Lower leg skin (tissue), 4 donors: ENCODE measurements at places on chromosomes 3 and 15.

DNA sequence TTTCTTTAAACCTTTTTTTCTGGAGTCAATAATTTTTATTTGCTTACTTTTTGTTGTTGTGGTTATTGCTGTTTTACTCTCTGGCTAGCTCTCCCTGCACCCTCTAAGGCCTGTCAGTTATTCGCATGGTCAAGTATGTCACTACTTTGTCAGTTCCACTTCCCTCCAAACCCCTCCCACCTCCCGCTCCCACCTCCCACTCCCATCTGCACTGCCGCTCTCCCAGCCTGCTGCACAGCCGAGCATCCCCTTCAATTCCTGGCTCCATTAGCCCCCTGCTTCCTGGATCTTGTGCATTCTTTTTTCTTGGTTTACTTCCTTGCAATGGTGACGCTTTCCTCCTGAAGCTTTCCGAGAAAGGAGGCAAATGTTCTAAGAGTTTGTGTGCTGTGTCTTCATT is 218.0 kb downstream of the XXYLT1 start:
- no peak for DNase-seq

DNA sequence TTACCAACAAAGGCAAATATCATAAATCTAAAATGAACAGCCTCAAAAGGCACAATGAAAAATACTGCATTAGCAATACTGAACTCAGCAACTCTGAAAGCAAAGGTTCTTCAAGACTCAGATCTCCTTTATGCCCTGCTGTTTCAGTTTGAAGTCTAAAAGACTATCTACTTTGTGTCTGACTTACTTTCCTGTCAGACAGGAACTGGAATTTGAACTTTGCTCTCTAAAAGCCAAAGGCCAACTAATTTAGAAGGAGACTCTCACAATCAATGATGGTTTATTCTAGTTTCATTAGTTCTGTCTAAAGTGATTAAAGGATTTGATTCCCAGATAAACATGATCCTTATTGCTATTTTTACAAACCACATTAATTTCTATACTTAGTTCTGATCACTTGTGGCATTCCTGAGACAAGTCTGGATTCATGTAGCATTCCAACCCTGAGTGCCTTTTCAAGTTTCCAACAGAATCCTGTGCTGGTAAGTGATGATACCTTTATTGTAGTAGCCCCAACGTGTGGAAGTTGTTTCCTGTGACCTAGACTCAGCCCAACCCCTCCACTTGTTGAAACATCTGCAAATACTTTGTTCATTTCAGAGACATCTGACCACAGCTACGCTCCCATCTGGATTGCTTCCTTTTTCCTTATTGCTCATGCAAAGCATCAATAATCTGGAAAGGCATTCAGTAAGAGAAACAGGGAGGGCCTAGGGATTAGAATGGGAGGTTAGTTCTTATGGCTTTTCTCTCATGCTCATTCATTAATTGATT is 14.9 kb upstream of the LEKR1 start:
- no peak for DNase-seq

- no peak for DNase-seq
These were observed 319.8 kb upstream of the UMPS start for GRCh38 chr3:124410471-124410870.

- no peak for DNase-seq
These were observed 23.7 kb upstream of the RPN1 start for GRCh38 chr3:128674161-128674784.

- no peak for DNase-seq
These were observed 223.3 kb upstream of the ADAMTS9 start for GRCh38 chr3:64911138-64911537.

GRCh38 chr3:127107002-127107401 is 85.9 kb upstream of the PRR23E start:
- peak; percentile 34 for DNase-seq
